Spinal cord (tissue), 10 donors: ENCODE measurements at places on chromosomes 1 and 21. TPM values are rescaled to one million over a fixed set of nuclear protein-coding genes. Genes with fewer than 3 reads are reported as not detected.

- DNase-seq, result peak; percentile 52
Measured at GRCh38 chr1:74363220-74363619, 128.0 kb downstream of the TNNI3K start.

GRCh38 chr1:214002060-214002459 is 14.3 kb downstream of the PROX1 start:
- DNase-seq, result no peak

DNA sequence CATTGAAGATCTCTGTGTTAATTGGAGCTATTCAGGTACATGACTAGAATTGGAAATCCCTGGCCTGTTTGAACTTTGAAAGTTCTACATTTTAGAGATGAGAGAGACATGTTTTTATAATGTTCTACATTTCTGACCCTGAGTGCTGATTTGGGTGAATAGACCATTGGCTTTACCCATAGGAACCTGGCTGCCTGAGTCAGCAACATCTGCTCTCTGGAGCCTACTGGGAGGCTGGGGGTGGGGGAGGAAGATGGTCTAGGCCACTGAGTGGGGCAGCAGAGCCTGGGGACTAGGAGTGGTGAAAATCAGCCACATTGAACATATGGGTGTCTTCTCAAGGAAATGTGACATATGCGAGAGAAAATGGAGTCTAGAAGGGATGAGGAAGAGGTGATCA is 1.4 kb upstream of the VANGL1 start:
- no peak for DNase-seq

GRCh38 chr21:16318651-16319300 is 589.0 kb downstream of the USP25 start:
- DNase-seq, result no peak

DNA sequence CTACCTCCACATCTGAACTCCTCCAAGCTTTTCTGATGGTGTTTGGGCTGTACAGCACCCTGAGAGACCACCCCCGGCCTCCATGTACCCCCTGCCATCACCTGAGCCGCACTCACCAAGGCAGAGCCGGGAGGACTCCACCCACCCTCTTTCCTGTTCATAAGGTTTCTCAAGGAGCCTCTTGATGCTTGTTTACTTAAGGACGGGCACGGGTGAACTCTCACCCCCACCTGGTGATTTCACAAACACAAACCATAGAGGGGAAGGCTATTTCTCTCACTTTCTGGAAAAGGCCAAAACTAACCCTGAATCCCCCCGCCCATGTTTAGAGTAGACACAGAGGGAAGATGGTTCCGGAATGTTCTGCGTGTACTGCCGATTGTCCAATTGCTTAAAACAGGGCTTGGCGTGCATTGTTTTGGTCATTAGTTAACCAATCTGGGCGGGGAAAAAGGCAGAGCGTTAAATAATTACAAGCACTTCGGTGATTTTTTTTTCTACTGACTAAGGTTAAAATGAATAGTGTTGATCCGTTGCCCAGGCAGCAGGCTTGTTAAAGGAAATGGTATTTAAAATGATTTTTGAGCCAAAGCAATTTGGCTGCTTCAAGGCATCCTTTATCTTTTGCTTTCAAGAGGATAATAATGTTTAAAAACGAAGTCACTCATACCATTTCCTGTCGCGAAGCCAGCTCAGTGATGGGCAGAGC is 279.8 kb upstream of the VAMP3 start:
- DNase-seq, result no peak

DNA sequence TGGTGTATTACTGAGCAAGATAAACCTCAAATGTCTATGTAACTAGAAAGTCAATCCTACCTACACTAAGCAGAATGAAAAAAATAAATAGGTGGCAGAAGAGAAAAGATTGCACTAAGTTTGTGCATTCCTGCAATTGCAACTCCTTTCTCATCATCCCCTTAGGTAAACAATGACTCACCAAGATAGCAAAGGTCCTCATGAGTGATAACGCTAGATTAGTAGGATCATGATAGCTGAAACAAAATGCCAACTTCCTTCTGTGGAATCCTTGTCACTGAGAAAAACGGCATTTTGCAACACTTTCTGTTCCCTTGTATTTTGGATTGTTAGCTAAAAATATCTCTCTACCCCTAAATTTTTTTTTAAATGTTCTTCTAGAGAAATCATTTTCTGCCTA is 20.0 kb upstream of the FCER1A start:
- no peak for DNase-seq

- DNase-seq, result no peak
Measured at GRCh38 chr1:42529724-42530181, 66.7 kb downstream of the CCDC30 start.

- no peak for DNase-seq
Measured at GRCh38 chr1:5200006-5200405, 545.6 kb downstream of the AJAP1 start.

GRCh38 chr1:27821761-27822315 is 8.7 kb upstream of the PPP1R8 start:
- no peak for DNase-seq

GRCh38 chr1:43348809-43349593 is 9.8 kb upstream of the CDC20 start:
- DNase-seq, result peak; percentile 70

DNA sequence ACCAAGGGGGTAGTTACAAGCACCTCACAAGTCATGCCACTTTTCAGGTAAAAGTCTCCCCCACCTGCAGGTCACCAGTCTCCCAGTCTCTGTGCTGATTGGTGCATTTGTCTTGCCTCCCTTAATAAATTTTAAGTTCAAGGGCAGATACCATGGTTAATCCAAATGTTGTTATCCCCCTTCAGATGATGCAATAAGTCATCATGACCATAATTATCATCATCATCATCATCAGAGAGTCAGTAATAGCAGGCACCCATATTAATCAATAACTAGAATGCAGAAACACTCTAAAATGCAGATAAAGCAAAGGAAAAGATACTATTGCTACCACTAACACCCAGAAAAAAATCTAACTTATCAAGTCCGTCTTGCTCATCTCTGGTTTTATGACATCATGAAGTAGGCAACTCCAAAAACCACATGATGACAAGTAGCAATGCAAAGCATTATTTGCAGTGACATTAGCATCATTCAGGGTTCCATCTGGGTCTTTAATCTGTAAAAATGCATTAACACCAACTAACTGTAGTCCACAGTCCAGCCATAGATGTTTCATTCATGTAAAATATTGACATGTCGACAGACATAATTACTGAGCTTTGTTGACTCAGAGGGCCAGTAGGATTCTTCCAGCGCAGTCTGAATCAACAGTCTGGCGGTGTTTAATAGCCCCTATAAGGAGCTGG is 492.0 kb upstream of the RUNX1 start:
- DNase-seq, result no peak

GRCh38 chr1:75237316-75237715 is 103.1 kb downstream of the LHX8 start:
- DNase-seq, result no peak

DNA sequence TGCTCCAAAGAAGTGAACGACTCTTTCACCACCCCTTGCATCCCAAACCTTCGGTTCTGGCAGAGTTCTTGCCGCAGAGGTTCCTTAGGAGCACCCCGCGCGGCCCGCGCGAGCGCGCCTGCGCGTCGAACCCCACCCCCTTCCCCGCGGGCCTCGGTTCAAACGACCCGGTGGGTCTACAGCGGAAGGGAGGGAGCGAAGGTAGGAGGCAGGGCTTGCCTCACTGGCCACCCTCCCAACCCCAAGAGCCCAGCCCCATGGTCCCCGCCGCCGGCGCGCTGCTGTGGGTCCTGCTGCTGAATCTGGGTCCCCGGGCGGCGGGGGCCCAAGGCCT is at the start of gene C1orf56:
TSS of gene C1orf56 (plus strand) at position 161 of the 334 bp plus-strand sequence. CDS start at position 258, 97 bp downstream.
- DNase-seq, result no peak

GRCh38 chr1:162899422-162900146 is 38.6 kb upstream of the CCDC190 start:
- DNase-seq, result no peak

DNA sequence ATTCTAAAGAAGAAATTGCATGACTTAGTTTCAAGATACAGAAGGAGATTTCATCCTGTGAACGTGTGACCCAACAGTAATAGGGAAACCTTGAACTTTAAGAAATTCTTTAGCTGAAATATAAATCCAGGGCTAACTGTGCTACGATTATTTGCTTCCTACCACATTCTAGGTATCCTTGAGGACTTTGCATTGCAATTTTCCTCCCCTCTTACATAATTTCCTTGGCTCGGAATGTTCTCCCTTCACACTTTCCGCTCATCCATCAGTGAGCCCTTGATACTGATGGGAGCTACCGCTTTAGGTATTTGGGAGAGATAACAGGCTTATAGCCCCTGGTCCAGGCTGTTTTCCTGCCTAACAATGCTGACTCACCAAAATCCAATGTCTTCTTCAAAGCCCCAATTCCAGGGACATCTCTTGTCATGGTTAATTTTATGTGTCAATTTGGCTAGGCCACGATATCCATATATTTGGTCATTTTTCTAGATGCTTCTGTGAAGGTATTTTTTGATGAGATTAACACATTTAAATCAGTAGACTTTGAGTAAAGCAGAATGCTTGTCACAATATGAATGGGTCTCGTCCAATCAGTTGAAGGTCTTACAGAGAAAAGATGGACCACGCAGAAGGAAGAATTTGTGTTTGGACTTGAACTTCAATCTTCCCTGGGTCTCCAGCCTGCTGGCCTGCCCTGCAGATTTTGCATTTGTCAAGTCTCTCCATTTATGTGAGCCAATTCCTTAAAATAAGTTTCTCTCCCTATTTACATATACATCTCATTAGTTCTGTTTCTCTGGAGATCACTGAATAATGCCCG is 121.2 kb downstream of the PTPN14 start:
- DNase-seq, result no peak

DNA sequence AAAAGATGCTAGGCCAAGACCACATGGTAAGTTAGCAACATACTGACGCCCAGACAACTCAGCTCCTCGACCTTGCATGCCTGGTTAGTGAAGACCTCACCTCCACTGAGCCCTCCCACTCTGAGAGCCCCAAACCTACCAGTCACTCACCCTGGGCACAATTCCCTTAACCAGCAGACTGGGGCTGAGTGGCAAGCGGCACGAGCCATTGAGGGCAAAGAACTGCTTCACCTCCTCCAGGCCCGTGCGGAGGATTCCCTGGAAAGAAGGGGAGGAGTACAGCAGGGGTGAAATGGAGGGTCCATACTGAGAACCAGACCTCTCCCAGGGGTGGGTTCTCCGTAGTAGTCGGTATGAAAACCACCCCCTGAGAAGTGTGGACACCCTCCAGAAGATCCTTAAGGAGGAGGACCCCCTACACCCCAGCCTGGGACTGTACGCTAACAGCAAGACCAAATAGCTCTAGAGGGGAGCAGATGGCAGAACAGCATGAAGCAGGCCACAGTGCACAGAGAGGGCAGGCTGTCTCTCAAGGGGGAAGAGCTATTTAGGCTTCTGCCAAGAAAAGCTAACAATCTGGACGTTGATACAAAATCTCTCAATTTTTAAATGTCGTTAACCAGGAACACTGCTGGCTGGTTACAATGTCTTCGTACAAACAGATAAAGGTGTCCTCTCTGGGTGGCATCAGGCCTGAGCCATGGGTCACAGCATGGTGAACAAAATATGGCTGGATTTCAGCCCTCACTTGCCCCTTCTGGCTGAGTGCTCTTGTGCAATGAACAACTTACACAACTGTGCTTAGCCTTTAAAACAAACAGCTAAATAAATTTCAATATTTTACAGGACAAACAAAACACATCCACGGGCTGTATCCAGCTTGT is 31.0 kb upstream of the PPP1R15B start:
- DNase-seq, result no peak

GRCh38 chr1:8281843-8282509 is 35.9 kb upstream of the SLC45A1 start:
- no peak for DNase-seq

DNA sequence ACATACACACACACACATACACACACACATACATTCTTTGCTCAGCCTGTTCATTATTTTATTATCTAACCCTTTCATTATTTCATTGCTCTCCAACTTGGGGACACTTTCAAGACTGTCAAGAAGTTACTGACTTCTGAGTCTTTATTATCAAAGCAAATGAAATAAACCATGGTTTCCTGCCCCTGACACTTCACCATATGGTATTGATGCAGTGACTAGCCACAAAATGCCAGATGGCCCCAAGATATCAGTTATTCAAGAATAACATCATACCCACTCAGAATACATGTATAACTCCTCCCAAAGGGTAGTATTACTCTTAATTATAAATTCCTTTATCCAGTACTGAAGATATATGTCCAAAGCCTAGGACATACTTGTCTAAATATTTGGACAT is 197.3 kb downstream of the MRPL39 start:
- DNase-seq, result no peak

DNA sequence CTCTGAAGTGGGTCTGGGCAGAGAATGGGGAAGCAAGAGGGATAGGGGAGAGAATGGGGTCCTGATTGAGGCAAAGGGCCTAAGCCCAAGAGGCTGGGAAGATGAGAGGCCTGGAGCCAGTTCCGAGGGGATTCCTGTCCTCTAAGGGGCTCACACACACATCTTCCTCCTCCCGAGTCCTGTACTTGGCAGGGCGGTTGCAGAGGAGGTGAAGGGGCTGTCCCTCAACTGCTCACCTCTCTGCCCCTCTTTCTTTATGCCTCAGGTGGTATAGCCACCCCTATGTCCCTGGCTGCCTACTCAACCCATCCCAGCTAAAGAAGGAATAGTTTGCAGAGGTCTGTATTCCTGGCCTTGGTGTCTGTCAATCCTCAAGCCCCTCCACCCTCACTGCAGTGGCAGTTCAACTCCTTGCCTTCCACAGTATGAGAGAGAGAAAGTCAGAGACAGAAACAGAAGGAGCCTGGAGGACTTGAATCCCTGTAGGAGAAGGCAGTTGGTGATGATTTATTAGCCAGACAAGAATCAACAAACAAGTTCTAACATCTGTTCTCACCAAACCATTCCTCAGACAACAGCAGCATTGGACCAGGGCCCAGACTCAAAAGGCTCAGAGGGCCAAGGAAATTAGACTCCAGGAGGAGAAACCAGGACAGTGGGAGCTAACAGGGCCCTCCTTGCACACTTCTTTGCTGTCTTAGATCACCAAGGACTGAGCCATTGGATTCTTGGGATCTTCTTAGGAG is 10.7 kb downstream of the SH2D2A start:
- DNase-seq, result no peak

GRCh38 chr1:29675481-29676263 is 439.4 kb downstream of the PTPRU start:
- DNase-seq, result no peak

- DNase-seq, result no peak
Measured at GRCh38 chr1:56547977-56548376, 31.4 kb downstream of the PLPP3 start.

DNA sequence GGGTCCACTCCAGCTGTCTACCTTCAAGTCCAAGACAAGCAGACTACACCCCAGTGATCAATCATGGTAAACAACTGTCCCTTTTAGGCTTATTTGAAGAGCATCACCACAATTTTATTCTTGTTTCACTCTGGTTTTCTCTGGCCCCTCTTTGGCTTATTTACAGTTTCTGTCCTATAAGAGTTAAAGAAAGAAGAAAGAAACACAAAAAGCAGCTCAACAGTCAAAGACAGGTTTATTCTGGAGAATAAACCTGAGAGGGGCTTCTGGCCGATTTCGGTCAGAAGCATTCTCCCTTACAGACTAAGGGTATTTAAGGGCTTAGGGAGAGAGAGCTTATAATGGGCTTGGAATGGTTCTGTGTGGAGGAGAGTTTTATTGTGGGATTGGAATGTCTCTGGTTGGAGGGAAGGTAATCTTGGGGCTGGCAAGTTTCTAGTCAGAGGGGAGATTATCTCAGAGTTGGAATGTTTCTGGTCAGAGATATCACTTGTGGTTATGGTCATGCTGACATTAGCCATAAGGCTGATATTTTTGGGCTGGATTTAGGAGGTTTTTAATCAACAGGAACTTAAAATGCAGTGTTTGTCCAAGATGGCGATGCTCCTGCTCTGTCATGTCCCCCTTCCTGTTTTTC is 161.0 kb downstream of the URB2 start:
- no peak for DNase-seq

The IRF6 gene
- total RNA-seq, result 2.8 TPM

The KRTAP12-3 gene
- total RNA-seq, result not detected

The SORT1 gene
- total RNA-seq, result 30.1 TPM

The ANGPTL3 gene
- total RNA-seq, result not detected
